ENCODE measurements at places on chromosomes 7 and 10.

DNA sequence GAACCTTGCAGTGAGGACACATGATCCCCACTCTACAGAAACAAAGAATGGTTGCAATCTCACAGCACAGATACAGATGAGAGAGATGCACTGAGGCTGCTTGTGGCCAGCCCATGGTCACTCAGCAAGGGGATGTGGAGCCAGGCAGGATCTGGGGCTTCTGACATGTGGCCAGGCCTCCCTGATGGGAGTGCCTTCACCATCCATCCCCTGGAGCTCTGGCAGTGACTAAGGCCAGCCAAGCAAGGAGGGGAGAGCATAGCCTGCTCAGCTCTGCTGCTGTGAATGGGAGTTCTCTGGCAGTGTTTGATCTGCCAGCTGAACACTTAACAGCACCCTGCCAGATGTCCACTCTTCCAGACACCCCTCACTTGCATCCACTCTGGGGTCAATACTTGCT lies 19.8 kb downstream of the C10orf71 start:
- no peak for DNase-seq

- DNase-seq: no peak
Observed at GRCh38 chr7:27202018-27202861, 2.3 kb upstream of the HOXA13 start.

DNA sequence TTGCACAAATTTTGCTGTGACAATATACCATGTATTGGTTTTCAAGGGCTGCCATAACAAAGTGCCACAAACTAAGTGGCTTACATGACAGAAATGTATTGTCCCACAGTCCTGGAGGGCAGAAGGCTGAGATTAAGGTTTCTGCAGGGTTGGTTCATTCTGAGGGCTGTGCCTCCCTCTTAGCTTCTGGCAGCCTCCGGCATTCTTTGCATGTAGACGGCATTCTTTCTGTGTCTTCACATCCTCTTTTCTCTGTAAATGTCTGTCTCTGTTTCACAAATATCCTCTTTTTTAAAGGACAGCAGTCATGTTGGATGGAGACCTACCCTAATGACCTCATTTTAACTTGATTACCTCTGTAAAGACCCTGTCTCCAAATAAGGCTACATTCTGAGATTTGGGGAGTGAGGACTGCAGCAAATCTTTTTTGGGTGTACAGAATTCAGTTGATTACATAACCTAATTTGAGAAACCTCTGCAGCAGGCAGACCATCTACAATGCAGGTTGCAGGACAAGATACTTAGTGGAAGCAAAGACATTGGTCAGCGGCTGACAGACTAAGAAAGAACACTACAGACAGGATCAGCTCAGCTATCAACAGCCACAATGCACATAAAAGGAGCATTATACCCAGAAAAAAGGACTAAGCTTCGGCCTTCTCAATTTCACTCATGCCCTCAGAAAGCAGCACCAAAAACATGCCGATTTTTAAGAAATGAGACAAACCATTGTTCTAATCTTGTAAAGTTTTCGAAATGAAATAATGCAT lies 84.6 kb upstream of the FAM3C start:
- DNase-seq: no peak

DNA sequence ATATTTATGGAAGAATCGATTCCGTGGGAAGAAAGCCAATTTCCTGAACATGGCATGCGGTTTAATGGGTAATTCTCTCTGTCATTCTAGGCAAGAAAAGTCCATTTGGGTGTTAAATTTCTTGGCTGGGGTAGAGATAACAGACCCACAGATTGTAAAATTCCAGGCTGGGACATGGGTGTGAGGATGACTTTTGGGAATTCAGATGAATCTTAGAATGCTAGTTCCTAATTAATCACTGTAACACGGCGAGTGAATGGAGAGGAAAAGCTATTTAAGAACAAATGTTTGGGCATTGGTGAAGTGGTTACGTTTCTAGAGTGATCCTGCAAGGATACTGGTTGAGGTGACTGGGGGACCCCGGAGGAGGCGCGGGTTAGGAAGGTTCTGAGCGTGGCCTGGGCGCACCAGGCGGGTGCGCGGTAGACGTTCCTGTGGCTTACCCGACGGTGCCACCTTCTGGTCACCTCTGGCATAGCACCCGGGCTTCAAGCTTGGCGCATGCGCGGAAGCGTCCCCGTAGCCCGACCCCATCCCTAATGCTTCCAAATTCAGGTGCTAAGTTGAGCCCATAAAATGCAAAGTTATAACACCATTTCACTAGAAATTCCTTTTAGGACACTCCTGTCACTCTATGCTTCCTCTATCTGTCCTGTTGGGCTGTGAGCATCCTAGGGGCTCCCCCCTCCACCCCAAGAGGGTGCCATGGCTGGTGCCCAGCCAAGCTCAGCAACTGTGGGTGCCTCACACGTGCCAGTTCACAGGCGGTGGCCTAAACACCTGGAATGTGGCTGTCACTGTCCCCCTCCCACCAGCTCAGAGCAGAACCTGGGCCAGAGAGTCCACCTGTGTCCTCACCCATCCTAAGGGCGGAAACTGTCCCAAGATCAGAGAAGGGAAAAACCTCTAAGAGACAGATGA lies 104.4 kb downstream of the PTPRE start:
- DNase-seq: peak; percentile 84

DNA sequence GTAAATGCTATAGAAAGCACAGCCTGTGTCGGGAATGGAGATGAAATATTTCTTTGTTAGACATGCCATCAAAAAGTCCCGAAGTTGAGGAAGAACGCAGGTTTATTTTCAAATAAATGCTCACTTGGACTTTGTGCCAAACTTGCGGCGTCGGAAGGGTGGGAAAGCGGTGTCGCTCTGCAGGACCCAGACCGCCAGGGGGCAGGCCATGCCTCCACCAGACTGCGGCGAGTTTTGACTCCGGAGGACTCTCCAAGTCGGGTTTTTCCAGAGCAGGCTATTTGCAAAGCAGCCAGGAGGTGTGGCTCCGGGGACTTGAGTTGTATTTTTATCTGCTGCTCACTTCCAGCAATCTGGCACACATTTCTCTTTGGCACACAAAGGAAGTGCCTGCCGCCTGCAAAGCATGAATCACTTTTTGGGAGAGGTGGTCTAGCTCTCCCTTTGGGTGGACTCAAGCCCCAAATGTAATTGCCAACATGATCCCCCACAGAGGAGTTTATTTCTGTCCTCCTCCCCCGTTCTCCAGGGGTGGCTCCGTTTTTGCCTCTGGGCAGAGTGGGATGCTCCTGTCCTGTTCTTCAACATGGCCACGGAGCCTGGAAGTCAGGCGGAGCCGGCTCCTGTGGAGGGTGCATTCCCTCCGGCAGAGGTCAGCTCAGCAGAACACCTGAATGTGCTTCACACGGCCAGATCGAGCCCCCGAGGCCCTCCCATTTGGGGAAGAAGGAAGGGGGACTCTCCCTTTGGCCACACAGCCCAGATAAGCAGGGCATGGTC lies 82.3 kb upstream of the GPR26 start:
- peak; percentile 8 for DNase-seq

GRCh38 chr7:27684491-27684890 lies 21.8 kb upstream of the HIBADH start:
- DNase-seq: no peak

- DNase-seq: no peak
Observed at GRCh38 chr7:55423891-55424290, 58.8 kb downstream of the LANCL2 start.

- no peak for DNase-seq
Observed at GRCh38 chr7:119999738-120000475, 273.1 kb upstream of the KCND2 start.

DNA sequence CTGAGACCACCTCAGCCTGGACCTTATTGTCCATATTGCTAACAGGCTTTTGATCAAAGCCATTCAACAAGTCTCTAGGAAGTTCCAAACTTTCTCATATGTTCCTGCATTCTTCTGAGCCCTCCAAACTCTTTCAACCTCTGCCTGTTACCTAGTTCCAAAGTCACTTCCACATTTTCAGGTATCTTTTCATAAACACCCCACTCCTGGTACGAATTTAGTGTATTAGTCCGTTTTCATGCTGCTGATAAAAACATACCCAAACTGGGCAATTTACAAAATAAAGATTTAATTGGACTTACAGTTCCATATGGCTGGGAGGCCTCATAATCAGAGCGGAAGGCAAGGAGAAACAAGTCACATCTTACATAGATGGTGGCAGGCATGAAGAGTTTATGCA lies 836.8 kb downstream of the SORCS1 start:
- no peak for DNase-seq

- DNase-seq: no peak
Observed at GRCh38 chr7:22727714-22728035, 675 bp downstream of the IL6 start.

DNA sequence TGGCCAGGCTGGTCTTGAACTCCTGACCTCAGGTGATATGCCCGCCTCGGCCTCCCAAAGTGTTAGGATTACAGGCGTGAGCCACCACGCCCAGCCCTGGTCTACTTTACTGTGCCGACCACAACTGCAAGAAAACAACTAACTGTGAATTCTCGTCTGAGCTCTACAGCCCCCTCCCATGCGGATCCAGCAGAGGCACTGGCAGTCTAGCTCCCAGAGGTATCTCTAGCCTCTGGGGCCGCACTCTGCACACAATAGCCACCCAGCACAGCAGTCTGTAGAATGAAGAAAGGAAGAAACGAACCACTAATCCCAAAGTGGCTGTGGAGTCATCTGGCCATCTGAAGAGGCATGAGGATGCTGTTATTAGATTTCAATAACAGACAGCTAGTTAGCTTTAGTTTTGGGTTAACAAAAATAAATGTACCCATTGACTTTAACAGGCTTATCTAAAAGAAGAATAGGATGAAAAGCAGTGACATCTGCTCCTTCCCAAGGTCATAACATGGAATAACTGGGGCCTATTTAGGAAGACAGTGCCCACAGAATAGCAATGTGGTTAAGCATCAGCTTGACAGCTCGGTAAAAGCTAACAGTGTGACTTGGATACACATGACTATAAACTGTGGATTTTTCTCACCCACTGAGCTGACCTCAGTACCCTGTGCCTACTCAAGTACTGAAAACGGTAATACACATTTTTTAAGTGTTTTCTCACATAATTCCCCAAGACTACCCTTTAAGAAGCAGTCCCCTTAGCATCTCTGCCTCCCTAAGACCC lies 131.9 kb downstream of the TNS3 start:
- DNase-seq: no peak

DNA sequence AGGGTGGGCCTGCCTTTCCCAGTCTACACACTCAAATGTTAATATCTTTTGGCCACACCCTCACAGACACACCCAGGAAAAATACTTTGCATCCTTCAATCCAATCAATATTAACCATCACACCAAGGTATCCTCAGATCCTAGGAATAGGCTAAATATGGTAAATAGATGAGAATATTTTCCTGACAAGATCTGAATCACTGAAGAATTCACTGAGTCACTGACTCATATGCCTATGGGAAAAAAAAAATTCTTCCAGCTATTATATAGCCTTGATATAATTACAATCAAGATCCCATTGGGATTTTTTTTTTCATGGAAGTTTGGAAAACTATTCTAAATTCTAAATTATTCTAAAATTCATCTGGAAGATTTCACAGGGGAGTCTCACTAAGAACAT lies 65.8 kb downstream of the INHBA start:
- DNase-seq: no peak

- peak; percentile 64 for DNase-seq
Observed at GRCh38 chr7:144437370-144438191, 34.1 kb upstream of the NOBOX start.

- DNase-seq: no peak
Observed at GRCh38 chr7:148540041-148540738, 50.4 kb upstream of the C7orf33 start.

- no peak for DNase-seq
Observed at GRCh38 chr7:100393233-100393905, 20.1 kb downstream of the PILRA start.

DNA sequence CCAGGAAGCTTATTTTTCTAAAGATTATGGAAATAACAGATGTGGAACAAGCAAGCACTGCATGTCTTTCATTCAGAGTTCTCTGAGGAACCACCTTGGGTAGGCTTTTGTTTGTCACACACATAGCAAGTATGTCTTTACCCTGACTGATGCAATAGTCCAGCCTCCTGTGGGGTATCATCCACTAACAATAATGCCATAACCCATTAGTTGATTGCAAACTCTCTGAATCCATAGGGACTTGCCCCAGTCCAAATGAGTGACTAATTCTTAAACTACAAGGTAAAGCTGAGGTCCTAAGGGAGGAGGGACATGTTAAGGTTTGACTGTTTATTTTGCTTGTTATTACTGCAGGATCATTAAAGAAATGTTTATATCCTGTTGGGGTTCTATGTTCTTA lies 151.4 kb upstream of the PRPS1L1 start:
- peak; percentile 50 for DNase-seq

GRCh38 chr10:112819231-112819630 lies 130.8 kb upstream of the TCF7L2 start:
- DNase-seq: no peak

DNA sequence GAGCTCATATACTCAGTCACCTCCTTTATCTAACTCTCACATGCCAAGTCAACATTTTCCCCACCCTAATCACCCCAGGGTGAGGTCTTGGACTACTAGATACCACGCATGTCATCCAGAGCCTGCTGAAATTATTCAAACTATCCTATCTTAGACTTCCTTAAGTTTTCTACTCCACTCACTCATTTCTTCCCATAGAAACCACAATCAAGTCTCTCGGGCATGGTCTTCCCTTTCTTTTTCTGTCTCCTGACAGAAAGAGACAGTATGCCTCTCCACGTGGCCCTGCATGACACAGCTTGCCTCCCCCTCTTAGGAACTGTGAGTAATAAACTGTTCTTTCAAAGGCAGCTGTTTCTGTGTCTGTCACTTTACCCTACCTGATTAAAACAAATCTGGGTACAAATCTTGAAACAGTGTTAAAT lies 29.4 kb downstream of the TAS2R41 start:
- peak; percentile 13 for DNase-seq

GRCh38 chr7:112495156-112495788 lies 14.5 kb downstream of the LSMEM1 start:
- no peak for DNase-seq

GRCh38 chr7:22488643-22489462 lies 11.1 kb downstream of the STEAP1B start:
- peak; percentile 71 for DNase-seq

DNA sequence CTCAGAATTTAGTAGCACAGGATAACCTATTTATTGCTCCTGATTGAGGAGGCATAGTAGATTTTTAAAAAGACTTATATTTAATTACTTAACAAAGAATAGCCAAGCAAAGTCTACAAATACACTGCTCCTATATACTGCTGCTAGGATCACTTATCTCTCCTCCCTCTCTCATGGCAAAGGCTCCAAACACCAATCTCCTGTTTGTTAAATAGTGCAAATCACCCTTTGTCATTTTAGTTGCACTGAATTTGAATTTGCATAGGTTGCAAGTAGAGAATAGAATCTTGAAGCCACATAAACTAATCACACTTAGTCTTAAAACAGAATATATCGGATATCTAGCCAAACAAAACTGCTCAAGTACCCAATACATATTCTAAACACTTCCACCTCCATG lies 219.1 kb upstream of the LRRN3 start:
- DNase-seq: no peak
